ENCODE measurements at places on chromosomes 3 and 15.

DNA sequence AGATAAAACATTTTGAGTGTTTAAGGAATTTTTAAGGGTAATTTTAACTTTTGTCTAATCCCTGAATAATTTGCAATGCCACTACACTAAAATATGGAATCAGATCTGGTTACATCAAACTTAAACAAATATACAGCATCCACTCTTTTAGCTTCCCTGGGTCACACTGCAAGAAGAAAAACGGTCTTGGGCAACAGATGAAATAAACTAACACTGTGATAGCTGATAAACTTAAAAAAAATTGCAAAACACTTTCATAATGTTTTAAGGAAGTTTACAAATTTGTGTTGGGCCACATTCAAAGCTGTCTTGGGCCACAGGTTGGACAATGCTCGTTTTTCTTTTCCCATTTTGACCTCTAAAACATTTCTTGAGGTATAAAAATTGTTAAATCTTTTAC is 34.3 kb downstream of the CCDC66 start:
- DNase-seq = peak; percentile 50

DNA sequence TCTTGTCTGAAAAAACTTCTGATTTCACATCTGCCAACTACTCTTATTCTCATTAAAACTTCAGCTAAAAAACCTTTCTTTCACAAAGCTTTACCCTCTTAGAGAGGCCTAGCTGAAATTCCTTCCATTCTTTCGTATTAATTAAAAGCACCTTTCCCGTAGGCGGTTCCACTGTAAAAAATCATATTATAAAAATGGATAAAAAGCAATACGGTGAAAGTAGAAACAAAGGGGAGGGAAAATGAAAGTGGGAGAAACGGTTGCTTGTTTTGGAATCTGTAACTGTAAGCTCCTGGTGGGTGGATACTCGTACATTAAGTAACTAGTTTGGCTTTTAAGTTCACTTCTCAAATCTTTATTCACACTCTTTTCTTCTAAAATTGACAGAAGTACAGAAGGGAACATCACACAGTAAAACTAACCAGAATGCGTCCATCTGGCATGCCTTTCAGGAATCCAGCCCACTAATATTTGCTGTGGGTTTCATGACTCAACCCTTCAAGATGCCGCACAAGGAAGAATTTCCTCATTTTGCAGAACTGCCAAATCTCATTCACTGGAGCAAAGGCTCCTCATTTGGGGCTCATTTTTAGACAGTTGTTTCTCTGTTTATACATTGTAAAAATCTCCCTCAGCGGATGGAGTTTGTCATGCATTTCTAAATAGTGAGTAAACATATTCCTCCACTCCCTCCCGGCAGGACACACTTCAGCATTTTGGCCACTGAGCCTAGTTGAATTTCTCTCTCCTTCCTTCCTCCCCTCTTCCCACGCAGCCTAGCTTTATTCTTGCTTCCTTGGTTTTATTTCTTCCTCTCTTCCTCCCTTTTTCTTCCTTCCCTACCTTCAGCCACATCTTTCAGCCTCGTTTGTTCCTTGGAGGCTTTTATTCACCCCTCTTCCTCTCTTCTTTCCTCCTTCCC is 419.5 kb upstream of the NAALADL2 start:
- peak; percentile 96 for DNase-seq

DNA sequence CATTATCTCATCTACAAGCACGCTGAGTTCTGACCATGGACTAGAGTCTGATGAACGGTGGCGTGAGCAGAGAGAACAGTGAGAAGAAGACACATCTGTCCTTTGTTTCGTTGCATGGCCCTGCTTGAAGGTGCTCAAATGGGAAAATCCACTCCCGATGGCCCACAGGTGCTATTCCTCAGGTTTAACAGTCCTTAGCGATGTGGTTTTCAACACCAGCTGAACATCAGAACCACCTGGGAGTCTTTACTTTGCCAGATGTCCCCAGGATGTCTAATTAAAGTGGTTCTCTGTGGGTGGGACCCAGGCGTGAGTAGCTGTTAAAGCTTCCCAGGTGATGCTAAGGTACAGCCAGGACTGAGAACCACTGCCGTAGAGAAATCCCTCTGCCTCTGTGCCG is 13.0 kb downstream of the ADAMTS17 start:
- no peak for DNase-seq

GRCh38 chr3:64417816-64418215 is 192.6 kb upstream of the PRICKLE2 start:
- DNase-seq = peak; percentile 58

GRCh38 chr3:149955449-149955848 is 15.2 kb downstream of the PFN2 start:
- DNase-seq = no peak

- no peak for DNase-seq
These were observed 438.6 kb downstream of the CADM2 start for GRCh38 chr3:85397434-85397833.

- DNase-seq = peak; percentile 47
These were observed 936.1 kb upstream of the NR2F2 start for GRCh38 chr15:95394186-95395067.

GRCh38 chr15:94397337-94397736 is 166.0 kb downstream of the MCTP2 start:
- no peak for DNase-seq

DNA sequence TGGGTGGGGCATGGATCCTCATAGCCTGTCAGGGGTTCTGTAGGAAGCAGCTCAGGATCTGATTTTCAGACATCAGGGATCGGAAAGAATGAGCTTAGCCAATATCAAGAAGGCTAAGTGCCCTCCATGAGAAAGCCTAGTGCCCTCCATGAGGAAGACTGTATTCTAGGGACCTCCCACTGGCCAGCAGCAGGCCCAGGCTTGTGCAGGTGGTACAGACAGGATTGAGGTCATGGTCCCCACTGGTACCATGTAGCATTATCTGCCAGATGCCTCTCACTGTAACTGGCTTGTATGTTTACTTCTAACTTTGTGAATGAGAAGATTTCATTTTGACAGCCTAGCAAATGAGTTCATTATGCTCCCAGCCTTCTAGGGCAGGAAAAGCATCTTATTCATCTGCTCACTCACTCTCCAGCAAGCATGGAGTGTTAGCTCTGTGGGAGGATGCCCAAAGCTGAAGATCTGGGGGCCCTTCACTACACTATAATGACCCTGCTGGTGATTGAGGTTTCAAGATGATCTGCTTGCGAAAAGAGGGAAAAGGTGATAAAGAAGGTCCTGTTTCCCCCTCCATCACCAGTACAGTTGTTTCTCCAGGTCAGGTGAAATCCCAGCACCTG is 7.5 kb downstream of the EPHB1 start:
- no peak for DNase-seq

Data from adipocyte (in vitro differentiated cells).